ENCODE measurements at places on chromosomes 1 and 21.

- no peak for DNase-seq
These were observed 237.1 kb upstream of the PLD5 start for GRCh38 chr1:242761556-242761955.

- DNase-seq = no peak
These were observed 101.0 kb upstream of the GUCA2B start for GRCh38 chr1:42052072-42052699.

GRCh38 chr1:156747742-156748669, 3.5 kb downstream of the HDGF start:
- no peak for DNase-seq

GRCh38 chr1:88985032-88985431, 7.4 kb downstream of the KYAT3 start:
- no peak for DNase-seq

DNA sequence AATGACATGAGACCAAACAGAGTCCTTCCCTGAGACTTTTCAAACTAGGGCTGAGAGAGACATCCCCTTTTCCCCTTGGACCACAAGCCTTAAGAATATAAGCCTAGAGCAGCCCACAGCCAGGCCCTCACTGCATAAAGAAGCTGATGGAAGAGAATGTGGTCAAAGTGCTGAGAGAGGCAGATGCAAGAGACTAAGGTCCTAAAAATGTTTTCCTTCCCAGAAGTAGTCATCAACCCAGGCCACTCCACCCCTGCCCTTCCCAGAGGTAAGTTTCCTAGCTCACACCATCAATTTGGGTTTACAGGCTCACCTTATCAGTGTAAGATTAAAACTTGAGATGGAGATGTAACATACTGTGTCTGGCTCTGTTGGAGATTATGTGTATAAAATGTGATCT, 58.2 kb downstream of the BCAR3 start:
- DNase-seq = no peak

GRCh38 chr1:151197863-151198253, 494 bp upstream of the PIP5K1A start:
- DNase-seq = no peak

GRCh38 chr1:91883470-91883869, 2.5 kb downstream of the TGFBR3 start:
- no peak for DNase-seq

DNA sequence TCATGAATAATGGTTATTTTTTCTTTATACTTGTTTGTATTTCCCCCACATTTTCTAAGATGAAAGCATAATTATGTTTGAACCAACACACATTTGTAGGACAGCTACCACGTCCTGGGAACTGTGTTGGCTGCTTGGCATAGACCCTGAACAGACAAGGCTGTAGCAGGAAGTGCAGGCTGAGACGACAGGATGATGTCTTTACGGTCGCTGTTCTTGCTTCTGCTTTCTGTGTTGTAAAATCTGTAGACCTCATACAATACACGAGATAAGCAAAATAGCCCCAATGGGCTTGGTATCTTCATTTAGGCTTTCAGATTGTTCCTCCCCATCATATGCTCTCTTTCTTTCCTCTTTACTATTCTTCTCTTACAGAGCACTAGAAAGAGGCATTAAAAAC, 23.3 kb upstream of the OTUD3 start:
- no peak for DNase-seq

GRCh38 chr1:101344745-101345144, 107.9 kb downstream of the S1PR1 start:
- no peak for DNase-seq

DNA sequence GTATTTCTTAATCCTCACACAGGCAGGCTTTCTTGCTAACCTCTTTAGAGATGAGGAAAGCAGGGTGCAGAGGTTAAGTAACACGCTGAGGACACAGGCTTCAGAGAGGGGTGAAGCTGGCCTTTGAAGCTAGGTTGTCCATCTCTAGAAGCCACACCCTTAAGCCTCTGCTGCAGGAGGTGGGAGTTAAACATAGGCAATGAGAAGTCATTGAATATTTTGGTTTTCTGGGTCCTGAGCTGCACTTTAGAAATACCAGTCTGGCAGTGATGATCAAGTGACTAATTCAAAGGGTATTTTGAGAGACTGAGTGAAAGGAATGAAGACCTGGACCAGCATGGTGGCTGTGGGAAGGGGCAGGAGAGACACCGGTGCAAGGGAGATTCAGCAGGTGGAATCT, 9.9 kb downstream of the KCNJ15 start:
- DNase-seq = no peak

- no peak for DNase-seq
These were observed 42.3 kb downstream of the CD247 start for GRCh38 chr1:167476061-167476460.

DNA sequence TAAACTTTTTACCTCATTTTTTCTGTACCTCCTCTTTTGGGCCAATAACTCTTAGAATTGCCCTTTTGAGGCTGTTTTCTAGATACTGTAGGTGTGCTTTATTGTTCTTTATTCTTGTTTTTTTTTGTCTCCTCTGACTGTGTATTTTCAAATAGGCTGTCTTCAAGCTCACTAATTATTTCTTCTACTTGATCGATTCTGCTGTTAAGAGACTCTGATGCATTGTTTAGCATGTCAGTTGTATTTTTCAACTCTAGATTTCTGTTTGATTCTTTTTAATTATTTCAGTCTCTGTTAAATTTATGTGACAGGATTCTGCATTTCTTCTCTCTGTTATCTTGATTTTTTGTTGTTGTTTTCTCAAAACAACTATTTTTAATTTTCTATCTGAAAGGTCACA, 130.3 kb downstream of the PHTF1 start:
- DNase-seq = no peak

GRCh38 chr21:43974791-43975468, 37.2 kb upstream of the TRAPPC10 start:
- DNase-seq = no peak

- no peak for DNase-seq
These were observed 43.5 kb downstream of the MAST2 start for GRCh38 chr1:45846931-45847330.

GRCh38 chr21:29805105-29805504, 134.7 kb downstream of the GRIK1 start:
- no peak for DNase-seq

- no peak for DNase-seq
These were observed 45.1 kb downstream of the MEGF6 start for GRCh38 chr1:3566003-3566885.

DNA sequence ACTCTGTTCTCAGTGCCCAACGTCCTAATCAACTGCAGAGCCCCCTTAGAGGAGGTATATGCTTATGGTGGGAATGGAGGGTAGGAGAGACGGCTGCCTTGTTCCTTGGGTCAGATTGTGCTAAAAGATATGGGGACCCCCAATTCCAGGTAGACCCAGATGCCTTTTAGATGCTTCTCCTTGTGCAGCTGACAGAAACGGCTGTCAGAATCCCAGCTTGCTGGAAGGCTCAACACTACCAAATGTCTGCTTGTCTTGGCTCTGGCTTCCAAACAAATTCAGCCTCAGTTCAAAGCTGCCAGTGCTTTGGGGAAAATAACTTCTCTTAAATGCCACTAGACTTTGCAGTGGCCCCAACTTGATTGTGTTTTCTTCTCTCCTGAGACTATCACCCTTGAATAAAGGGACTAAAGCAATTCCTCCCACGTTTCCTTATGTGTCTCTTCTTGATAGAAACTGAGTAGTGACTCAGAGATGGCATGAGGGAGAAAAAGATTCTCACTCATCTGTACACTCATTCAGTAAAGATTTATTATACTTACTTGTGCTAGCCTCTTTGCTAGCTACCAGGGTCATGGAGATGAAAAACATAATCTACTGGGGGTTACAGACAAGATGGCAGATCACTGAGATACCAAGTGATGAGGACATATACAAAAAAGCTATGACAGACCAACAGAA, 3.4 kb upstream of the RNF19B start:
- no peak for DNase-seq

GRCh38 chr21:38679534-38679933, 126.2 kb upstream of the ETS2 start:
- DNase-seq = no peak

GRCh38 chr1:242847390-242847993, 323.0 kb upstream of the PLD5 start:
- no peak for DNase-seq

- DNase-seq = no peak
These were observed 6.2 kb downstream of the KCNA3 start for GRCh38 chr1:110668549-110668948.

DNA sequence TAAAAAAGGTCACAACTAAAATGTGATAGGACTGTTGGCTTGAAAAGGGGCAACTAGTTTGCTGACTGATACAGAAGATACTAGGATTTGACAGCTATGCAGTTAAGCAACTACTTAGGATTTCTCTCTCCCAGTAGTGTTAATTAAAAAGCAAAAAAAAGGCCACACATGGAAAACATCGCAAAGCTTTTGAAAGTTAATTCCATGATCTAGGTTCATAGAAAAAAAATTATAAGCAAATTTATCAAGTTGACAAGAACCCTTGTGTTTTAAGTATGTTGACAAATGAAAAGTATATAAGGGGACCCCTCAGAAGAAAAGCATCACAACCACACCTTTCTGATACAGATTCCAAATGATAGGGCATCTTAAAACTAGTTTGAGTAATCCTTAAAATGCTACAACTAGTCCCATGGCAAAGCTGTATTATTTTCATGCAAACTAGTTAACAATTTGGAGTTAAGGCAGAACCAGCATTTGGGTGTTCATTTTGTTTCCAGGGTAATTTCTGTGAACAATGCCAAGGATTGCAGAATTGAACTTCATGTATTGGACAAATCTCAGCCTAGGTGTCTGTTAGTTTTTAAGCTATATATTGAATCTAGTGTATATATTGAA, 4.1 kb downstream of the PNRC2 start:
- no peak for DNase-seq

- no peak for DNase-seq
These were observed 44.5 kb upstream of the CCDC190 start for GRCh38 chr1:162905174-162906158.

DNA sequence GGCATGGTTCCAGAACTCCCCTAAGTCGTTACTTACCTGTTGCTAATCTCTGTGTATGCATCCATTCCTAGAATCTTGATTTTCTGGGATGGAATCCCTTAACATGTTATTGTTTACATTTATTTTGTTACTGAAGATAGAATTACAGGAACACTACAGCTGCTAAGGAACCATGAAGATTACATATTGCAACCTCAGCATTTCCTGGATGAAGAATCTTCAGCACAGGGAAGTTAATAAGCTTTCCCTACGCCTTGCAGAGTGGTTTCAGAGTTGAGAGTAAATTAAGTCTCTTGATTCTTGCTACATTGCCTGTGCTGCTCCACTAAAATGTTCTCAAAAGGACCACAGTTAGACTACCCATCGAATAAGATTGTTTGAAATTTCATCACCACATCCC, 31.4 kb upstream of the GBP6 start:
- DNase-seq = no peak

GRCh38 chr1:21293537-21294265, 3.4 kb upstream of the ECE1 start:
- peak; percentile 73 for DNase-seq

- DNase-seq = peak; percentile 73
These were observed 4.6 kb downstream of the IFFO2 start for GRCh38 chr1:18951818-18952391.

DNA sequence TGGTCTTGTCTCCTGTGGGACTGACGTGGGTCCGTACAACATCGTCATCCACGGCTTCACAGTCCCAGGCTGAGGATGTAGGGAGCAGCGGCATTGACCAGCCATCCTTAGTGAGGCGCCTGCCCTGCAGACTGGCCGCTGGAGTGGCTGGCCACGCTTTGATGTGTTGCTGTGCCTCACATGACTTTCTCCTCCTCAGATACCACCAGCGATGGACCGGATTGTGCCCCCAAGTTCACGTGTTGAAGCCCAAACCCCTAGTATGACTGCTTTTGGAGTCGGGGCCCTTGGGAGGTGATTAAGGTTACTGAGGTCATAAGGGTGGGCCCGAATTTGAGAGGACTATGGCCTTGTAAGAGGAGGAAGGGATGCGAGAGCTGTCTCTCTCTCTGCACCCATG, 122.5 kb downstream of the PCBP3 start:
- no peak for DNase-seq

- no peak for DNase-seq
These were observed 26.6 kb downstream of the NRDC start for GRCh38 chr1:51851882-51852396.

DNA sequence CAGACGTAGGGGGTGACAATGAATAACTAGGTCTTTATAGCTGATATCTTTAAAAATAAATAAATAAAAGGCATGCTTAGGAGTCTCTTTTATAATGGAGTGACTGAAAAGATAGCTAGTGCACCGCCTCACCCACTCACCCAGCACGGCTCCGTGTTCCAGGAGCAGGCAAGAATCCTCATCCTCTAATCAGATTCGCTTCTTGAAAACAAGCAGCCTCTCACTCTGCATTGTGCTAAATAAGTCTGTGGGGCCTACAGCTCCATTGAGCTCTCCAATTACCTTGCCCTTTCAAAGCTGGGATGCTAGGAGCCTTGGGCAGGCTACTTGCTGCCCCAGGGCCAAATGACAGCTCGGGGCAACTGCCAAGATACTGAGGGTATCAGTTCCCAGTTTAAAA, 91.5 kb downstream of the TIAM1 start:
- DNase-seq = no peak

DNA sequence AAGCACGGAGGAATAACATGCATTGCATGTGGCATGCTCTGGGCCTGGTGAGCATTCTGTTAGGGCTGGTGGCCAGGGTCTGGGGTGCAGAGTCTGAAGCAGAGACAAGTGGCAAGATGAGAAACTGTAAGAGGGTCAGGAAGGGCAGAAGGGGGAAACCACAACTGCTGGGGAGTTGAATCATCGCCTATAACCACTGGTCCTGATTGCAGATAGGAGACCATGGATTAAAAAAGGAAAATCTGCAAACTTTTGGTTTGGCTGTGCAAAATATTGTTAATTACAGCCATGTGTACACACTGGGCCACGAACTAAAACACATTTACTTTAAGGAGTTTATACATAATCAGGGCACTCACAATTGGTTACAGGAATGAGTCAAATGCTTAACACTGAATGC, 76.6 kb downstream of the TGFBR3 start:
- no peak for DNase-seq

GRCh38 chr1:206551986-206552326, 44.6 kb downstream of the RASSF5 start:
- DNase-seq = no peak

DNA sequence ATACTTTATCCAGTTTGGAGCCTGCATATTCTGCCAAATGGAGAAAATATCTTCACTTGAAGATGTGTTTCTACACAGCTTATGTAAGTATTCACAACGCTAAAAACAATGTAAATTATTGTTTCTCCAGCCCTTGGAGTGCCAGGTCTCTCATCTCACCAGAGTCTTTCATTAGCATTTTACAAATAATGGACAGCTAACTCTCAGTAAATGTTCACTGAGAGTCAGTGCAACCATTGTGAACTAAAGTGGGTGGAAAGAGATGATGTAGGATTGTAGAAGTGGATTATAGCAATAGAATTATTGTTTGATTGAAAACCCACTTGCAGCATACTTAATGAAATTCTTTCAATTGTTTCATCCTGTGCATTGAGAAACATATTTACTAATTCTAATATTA, 8.3 kb upstream of the FAM177B start:
- no peak for DNase-seq

- DNase-seq = no peak
These were observed 42.2 kb upstream of the POU3F1 start for GRCh38 chr1:38088791-38089190.

GRCh38 chr1:204438628-204439027, 27.0 kb upstream of the PPP1R15B start:
- no peak for DNase-seq
